Renal pelvis (tissue), 12 donors: ENCODE measurements at places on chromosomes 4 and X. TPM values are rescaled to one million over a fixed set of nuclear protein-coding genes. Genes with fewer than 3 reads are reported as not detected.
A peak's percentile ranks its signal among the peaks of the same experiment; 100 is the strongest.

Gene PHOX2B
- polyA plus RNA-seq: 0.26 TPM

DNA sequence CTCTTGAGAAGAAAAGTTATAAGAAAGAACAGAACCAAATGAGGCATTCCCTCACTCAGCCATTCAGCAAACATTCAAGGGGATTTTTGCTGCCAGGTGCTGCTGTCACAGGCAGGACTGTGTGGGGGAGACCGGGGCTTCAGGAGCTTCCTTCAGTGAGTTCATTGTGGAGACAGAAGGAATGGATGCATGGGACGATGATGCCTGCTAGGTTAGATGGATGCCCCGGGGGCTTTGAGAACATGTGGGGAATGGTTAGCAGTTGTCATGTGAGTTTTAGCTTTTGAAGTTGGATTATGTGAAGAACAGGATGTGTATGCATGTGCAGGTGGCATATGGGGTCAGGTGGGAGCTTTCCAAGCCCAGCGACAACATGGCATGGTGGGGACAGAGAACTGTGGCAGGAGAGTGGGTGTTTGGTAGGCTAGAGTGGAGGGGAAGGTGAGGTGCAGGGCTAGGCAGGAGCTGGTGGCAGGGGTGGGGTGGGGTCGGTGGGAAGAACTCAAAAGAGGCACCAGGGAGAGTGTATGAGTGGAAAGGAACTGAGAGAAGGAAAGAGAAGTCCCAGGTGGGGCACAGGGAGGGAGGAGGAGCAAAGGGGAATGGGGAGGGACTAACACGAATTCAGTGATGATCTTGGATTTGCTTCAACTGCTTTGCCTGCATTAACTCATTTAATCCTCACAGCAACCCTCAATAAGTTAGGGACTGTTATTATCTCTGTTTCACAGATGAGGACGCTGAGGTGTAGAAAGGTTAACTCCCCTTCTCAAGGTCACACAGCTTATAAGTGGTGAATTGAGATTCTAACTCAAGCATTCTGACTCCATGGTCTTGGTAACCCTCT is 8.4 kb downstream of the DCUN1D4 start:
- no peak for DNase-seq

Gene HPGD
- 75.3 TPM for polyA plus RNA-seq

DNA sequence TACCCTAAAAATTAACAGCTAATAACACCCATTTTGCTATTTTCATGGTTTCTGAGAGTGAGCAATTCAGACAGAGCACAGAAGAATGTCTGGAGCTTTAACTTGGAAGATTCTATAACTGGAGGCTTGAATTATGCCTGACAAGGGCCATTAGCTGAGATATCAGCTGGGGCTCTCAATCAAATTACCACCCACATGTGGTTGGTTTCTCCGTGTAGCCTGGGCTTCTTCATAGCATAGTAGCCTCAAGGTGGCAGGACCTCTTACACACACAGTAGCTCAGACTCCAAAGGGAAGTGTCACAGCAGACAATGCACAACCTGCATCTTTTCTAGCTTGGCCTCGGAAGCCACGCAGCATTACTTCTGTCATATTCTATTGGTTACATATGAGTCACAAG is 127.3 kb downstream of the EFHC2 start:
- DNase-seq: no peak

- DNase-seq: no peak
Measured at GRCh38 chrX:19373351-19373891, 29.7 kb downstream of the PDHA1 start.

Gene SMIM31
- 0.57 TPM for polyA plus RNA-seq

DNA sequence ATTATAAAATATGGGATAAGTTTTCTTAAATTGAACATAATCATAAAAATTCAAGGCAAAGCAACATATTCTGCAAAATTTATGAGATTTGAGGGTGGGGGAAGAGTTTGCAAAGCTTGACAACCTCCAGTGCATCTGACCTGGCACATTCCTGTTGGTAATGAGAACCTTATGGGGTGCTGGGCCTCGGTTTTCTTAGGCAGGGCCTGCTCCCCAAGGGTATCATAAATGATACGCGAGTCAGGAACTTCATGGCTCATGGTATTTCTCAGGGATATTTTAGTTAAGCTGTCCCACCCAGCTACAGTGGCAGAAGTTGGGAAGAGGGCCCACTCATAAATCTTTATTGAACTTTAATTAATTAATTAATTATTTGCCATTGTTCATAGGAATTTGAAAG is 13.2 kb downstream of the AFF2 start:
- no peak for DNase-seq

GRCh38 chr4:127355743-127356142 is 277.0 kb upstream of the INTU start:
- no peak for DNase-seq

DNA sequence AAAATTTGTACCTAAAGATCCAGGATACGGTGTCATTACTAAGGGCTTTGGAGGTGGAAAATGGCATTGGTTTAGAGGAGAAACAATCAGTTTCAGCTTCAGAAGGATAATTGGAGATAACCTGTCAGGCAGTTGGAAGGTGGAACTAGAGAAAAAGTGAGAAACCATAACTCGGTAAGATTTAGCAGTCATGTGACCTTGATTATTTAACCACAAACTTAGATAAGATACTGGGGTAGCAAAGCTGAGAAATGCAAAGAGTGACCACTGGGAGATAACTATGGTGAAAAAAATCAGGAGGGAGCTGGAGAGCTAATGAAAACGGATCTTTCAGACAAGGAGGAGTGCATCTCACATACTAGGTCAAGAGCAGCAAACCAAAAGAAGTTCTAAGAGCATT is 58.3 kb upstream of the SMARCA5 start:
- no peak for DNase-seq

GRCh38 chrX:29172880-29173279 is 585.6 kb downstream of the IL1RAPL1 start:
- no peak for DNase-seq

GRCh38 chrX:153725832-153726285 is 1.2 kb downstream of the ABCD1 start:
- no peak for DNase-seq

Gene RBM3
- polyA plus RNA-seq: 346 TPM

DNA sequence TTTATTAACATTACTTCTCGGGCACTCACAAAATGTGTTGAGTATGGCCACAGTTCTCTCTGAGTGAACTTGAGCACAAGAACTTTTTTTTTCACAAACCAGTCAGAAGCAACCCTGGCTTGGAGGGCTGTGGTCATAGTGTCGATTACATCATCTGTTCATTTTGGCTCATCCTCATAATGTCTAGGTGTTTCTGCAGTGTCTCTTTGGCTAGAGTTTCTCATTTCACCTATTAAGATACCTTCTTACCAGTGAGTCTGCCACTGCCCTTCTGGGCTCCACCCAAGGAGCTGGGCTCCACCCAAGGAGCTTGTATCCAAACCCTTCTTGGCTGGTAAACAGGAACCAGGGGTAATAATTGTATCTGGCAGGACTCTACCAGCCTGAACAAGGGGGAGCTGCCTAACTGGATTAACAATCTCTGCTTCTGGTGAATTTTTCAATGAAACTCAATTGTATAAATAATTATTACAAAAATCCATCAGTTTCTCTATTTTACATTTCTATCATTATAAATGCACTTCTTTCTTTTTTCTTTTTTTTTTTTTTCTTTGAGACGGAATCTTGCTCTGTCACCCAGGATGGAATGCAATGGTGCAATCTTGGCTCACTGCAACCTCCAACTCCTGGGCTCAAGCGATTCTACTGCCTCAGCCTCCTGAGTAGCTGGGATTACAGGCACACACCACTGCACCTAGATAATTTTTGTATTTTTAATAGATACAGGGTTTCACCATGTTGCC is 667.7 kb upstream of the SLIT2 start:
- no peak for DNase-seq

GRCh38 chr4:39045827-39046221 is 13.6 kb upstream of the TMEM156 start:
- DNase-seq: no peak

DNA sequence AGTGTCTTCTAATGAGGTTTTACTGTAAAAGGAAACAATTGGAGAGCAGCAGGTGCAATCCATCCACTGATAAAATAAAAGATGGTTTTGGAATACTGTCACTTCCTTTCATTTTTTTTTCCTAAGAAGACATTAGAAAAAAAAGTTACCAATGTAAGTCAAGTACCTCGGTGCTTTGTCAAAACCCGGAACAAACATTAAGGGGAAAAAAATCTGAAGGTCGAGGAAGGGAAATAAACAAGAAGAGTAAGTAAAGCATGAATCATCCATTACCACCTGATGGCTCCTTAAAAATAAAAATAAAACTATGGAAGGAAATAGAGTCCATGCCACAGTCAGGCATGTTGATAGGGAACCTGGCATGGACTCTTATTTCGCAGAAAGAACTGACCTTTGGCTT is 15.3 kb upstream of the XPNPEP2 start:
- DNase-seq: no peak

- peak; percentile 52 for DNase-seq
Measured at GRCh38 chr4:7761720-7762119, 177.9 kb downstream of the AFAP1 start.

- DNase-seq: no peak
Measured at GRCh38 chrX:150621652-150622051, 53.2 kb downstream of the MTM1 start.

DNA sequence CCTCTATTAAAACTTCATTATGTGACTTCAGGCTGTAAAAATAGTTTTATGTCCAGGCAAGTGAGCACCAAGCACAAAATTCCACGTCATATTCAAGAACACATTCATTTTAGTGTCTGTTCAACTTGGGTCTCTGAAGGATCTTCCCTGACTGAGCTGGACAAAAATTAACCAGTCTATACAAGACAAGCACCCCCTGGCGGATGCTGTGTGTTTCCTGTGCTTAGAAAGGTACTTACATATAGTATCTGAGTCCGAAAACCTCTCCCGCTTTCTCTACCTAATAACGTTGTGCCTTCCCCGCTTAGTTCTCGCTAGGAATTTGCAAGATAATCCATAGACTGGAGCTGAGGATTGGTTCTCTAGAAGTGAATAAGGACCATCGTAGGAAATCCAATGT is 2214.5 kb upstream of the TENM3 start:
- DNase-seq: peak; percentile 38

Gene CXCR3
- 0.27 TPM for polyA plus RNA-seq

GRCh38 chr4:128868758-128869157 is 59.3 kb downstream of the JADE1 start:
- DNase-seq: no peak

- DNase-seq: no peak
Measured at GRCh38 chrX:12758291-12758690, 32.9 kb upstream of the PRPS2 start.

GRCh38 chrX:54248309-54248708 is 65.3 kb upstream of the FAM120C start:
- no peak for DNase-seq

Gene ADAM29
- not detected for polyA plus RNA-seq

DNA sequence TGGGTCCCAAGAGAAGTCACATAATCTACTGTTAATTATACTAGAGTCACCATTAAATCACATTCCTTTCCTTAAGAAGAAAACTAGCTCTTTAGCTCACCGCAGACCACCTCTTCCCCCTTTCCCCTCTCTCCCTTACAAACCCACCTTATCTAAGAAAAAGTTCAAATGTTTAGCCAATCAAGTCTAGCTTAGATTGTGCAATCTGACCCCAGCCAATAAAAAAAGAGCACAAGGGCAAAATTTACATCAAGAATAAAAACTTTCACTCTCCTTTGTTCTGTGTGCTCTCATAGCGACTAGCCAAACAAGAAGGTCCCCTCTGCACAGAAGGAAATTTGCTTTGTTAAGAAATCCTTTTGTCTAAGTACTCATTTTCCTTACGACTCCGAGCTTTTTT is 76.3 kb downstream of the TMEM156 start:
- no peak for DNase-seq

DNA sequence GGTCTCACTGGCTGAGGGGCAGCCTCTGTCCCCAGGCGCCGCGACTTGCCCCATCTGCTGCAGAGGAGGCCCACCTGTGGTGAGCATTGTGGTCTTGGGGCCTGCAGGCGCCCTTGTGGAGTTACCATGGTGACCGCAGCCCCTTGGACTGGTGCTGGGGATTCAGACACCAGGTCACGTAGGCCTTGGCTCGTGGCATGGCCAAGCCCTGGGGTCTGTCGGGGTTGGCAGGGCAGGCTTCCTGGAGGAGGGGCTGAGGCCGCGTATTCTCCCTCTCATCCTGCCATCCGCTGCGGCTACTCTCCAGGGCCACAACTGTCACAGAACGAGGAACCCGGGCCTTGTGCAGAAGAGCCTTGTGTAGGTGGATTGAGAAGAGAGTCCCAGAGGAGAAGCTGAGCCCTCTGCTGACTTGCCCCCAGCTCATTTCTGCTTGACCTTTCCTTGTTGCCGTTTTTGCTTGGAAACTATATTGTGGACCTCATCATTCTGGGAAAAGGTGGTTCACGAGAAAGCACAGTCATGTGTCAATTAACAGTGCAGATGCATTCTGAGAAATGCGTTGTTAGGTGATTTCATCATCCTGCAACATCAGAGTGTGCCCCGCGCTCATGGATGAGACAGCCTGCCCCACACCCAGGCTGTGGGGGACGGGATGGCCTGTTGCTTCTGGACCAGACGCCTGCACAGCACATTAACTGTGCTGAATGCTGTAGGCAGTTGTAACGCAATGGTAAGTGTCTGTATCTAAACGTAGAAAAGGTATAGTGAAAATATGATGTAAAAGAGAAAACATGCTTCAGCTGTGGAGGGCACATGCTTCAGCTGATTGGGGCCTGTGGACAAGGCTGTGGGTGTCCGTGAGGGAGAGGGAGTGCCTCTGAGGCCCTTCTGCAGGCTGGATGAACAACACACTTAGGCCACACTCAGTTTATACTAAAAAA is 38.5 kb downstream of the TRMT44 start:
- DNase-seq: no peak

Gene MAGEA2
- polyA plus RNA-seq: not detected

DNA sequence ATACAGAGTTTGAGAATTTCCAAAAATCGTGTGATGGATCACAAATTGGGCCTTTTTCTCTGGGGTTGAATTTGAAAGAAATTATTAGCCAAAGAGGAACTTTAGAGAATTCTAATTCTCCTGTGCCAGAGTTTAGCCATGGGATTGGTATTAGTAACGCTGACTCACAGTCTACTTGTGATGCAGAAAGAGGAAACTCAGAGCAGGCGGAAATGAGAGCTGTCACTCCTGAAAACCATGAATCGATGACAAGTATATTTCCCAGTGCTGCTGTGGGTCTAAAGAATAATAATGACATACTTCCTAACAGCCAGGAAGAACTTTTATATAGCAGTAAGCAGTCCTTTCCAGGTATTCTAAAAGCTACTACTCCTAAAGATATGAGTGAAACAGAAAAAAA is 64.9 kb downstream of the N4BP2 start:
- DNase-seq: no peak

DNA sequence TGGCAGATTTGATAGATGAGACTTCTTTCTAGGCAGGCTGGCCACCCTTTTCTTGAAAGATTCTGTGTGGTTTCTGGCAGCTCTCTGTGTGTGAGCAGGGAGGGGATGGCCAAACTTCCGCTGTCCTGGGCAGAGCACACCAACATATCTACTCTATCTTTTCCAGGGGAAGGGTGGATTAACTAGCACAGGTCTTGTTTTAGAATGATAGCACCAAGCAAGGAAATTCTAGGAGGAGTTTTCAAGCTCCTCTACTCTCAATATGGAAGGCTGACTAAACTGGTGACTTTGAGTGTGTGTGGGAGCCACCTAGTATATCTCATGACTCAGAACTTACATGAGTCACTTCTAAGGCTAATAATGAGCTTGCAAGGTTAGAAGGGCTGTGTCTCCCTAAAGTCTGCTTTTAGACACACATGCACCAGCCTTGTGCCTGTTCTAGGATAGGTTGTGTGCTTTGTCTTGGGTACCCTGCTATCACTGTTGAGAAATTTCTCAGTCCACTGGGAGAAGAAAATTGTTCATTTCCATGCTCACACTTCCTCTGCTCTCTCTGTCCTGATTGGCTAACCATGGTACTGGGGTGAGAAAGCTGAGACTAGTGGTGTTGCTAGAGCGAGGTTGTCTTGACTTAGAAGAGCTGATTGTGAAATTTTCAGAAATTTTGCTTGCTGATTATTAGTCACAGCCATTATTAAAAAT is 72.9 kb downstream of the YIPF6 start:
- DNase-seq: no peak
